ENCODE measurements at places on chromosomes 1 and 21.
A peak's percentile ranks its signal among the peaks of the same experiment; 100 is the strongest.

DNA sequence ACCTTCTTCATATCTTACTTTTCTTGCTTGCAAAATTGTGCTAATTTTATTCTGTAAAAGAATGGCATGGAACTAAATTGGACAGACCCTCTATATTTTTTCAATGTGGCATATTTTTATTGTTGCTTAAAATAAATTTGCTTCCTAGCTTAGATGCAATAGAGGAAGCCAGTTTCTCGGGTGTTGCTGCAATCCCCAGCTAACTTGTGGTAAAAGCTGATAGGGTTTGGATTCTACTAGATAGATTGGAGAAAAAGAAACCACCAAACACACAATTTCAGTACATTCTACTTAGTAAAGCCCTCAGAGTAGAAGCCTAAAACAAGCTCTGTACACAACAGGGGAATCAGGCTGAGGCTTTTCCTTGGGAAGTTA is 49.5 kb upstream of the GCLM start:
- no peak for DNase-seq

- DNase-seq = no peak
Measured at GRCh38 chr21:39705849-39706248, 39.1 kb upstream of the IGSF5 start.

- no peak for DNase-seq
Measured at GRCh38 chr1:160827418-160827817, 31.4 kb downstream of the LY9 start.

DNA sequence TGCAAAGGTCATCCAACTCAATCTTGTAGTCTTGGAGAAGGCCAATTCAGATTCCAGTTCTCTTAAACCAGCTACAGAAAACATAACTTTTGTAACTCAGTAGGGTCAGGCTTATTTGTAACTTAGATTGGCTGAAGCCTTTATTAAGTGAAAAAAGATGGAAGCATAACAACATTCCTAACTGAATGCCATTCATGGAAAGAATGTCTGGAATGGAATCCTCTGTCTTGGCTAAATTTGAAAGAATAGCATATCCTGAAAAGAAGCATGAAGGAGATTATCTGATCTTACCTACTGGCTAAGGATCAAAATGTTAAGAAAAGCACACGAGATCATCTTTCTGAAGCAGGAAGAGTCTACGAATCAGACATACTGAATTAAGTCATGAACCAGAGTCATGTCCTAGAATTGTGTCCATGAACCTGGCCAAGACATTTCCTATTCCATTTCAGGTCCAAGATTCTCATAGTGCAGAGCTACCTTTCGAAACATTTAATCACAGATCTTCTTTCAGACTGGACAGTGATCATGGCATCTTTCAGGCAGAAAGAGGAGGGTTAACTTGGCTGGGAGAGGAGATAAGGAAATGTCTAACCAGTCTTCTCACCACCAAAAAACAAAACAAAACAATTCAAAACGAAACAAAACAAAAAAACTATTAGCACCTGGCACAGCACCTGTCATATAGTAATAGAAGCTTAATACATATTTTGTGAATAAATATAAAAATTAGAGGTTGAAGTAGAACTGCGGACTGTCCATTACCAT is 75.6 kb downstream of the XCL2 start:
- no peak for DNase-seq

- no peak for DNase-seq
Measured at GRCh38 chr1:55245781-55246180, 30.6 kb upstream of the USP24 start.

DNA sequence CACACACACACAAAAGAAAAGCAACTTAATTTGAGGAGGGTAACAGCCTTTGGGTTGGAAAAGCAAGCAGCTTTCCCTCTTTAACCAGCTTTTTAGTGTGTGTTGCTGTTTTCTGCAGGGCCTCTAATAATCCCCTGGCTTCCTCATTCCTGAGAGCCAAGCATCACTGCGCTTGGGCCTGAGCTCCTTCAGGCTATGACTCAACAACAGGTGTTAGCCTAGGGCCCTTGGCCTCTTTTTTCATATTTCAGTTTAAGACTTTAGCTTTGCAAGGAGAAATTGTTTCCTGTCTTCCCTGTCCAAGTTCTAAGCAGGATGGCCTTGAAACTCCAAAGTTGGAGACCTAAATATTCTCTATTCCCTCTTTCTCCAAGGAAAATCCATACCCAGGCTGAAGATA is 26.2 kb upstream of the SNX27 start:
- no peak for DNase-seq

GRCh38 chr21:43853851-43854772 is 10.9 kb upstream of the AGPAT3 start:
- DNase-seq = no peak

DNA sequence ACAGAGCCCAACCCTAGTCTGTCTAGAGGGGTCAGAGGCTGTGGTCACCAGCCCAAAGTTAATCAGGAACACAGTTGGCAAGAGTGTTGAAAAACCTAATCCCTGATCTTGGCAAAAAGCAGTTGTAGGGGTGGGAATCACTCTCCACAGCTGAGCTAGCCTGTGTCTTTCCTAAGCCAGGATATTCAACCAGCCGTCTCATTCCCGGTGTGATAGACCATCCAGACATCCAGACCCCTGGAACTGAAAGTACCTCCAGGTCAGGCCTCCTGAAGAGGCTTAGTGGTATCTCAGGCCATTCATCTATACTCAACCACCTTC is 4.9 kb downstream of the LHX9 start:
- no peak for DNase-seq

GRCh38 chr21:17869115-17869514 is 50.0 kb upstream of the C21orf91 start:
- no peak for DNase-seq

- DNase-seq = no peak
Measured at GRCh38 chr1:175217721-175218531, 25.4 kb upstream of the KIAA0040 start.

GRCh38 chr1:53956308-53957168 is 10.4 kb downstream of the LRRC42 start:
- no peak for DNase-seq

DNA sequence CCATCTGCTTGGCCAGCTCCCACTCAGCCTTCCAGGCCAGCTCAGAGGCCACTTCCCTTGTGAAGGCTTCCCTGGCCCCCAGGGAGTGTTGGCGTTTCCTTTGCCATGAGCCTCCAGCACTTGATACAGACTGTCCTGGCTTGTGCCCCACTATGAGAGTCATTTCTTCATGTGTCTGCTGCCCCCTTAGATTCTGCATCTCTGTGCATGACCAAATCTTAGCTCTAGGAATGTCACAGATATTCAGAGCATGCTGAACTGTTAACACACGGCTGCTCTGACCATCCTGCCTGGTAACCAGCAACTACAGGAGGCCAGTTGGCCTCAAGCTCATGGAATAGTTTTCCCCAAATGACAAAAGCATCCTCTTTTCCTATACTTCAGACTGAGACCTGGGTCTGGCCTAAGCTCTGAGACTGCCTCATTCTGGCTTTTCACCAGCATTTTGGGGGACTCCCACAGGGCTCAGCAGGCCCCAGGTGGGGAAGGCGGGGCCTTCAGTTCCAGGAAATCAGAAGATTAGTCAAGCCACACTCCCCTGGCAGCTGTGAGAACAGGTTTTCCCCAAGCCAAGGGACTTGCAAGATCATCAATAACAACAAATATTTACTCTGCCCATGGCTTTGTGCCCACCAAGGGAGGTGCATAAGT is 182.6 kb upstream of the EDN2 start:
- no peak for DNase-seq

GRCh38 chr1:101073836-101074235 is 48.3 kb upstream of the DPH5 start:
- no peak for DNase-seq

DNA sequence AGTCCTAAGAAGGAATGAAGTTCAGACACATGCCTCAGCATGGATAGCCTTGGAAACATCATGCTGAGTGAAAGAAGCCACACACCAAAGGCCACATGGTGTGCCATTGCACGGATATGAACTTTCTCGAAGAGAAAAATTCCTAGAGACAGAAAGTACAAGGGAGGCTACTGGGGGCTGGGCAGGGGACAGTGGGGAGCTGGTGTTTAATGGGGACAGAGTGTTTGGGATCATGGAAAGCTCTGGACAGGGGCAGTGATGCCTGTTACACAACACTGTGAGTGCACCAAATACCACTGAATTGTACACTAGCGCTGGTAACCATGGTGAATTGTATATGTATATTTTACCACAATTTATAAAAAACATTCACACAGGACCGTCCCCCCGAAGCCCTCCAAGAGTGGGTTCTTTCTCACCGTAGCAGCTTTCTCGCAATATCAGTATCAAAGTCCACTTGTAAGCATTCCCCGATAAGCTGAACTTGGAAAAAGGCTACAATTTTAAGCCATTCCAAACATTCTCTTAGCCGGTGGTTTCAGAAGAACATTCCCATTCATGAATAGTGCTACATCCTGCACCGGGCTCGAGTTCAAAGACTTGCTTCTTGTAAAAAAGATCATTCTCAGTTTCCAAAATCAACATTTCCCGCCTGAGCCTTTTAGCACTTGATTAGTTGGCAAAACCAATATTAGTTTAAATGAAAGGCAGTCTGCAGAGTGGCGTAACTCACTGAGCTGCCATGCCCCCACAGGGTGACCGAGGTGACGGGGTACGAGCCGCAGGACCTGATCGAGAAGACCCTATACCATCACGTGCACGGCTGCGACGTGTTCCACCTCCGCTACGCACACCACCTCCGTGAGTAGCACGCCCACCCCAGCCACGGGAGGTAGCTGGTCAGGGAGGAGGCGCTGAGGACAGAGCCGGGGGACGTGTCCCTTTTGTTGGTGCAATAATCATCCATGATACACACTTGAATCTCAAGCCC is 31.7 kb downstream of the SIM2 start:
- no peak for DNase-seq

GRCh38 chr21:28069450-28069923 is 923.2 kb downstream of the LTN1 start:
- DNase-seq = peak; percentile 56

- no peak for DNase-seq
Measured at GRCh38 chr21:46455575-46456385, 2.9 kb upstream of the DIP2A start.

DNA sequence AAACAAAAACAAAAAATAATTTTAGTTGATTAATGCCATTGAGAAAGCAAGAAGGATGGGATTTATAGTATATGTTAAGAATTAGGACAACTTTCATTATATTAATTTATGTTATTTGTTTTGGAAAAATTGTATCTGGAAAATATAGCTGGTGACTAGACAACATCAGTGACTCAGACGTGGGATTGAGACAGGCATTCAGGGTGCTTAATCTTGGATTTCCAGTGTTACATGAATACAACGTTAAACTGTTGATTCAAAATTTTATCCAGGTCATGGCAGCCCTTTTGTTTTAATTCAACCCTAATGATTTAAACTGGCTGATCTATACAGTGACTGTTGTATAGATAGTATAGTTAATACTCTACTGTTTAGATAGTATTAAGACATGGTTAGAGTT is 827.1 kb upstream of the B3GALT2 start:
- DNase-seq = no peak

GRCh38 chr1:19936061-19936750 is 12.8 kb upstream of the PLA2G2E start:
- no peak for DNase-seq

GRCh38 chr1:89206373-89206772 is 7.6 kb upstream of the GBP4 start:
- no peak for DNase-seq

- no peak for DNase-seq
Measured at GRCh38 chr1:145997016-145997717, 788 bp upstream of the TXNIP start.

GRCh38 chr1:30879940-30880677 is 28.4 kb downstream of the SDC3 start:
- DNase-seq = no peak

- no peak for DNase-seq
Measured at GRCh38 chr1:235013512-235013911, 115.1 kb downstream of the TOMM20 start.

DNA sequence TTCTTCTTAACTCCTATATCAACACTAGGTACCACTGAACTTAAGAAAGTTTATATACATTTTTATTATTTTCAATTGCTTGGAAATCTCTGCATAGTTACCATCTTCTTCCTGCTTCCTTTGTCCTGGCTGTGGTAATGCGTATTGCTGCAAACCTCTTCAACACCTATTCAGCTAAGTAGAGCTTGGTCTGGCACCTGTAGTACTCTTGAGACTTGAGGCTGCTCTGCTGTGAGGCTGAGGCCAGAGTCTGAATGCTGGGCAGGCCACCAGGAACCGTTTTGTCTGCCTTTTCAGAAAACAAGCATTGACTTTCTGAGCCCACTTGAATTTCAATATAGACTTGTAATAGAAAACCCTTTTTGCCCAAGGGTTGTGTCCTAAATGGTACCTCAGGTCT is 52.0 kb upstream of the RGS2 start:
- DNase-seq = no peak

- DNase-seq = no peak
Measured at GRCh38 chr1:236066828-236067386, 2.0 kb upstream of the NID1 start.

GRCh38 chr1:116152950-116153691 is 41.9 kb downstream of the MAB21L3 start:
- no peak for DNase-seq

DNA sequence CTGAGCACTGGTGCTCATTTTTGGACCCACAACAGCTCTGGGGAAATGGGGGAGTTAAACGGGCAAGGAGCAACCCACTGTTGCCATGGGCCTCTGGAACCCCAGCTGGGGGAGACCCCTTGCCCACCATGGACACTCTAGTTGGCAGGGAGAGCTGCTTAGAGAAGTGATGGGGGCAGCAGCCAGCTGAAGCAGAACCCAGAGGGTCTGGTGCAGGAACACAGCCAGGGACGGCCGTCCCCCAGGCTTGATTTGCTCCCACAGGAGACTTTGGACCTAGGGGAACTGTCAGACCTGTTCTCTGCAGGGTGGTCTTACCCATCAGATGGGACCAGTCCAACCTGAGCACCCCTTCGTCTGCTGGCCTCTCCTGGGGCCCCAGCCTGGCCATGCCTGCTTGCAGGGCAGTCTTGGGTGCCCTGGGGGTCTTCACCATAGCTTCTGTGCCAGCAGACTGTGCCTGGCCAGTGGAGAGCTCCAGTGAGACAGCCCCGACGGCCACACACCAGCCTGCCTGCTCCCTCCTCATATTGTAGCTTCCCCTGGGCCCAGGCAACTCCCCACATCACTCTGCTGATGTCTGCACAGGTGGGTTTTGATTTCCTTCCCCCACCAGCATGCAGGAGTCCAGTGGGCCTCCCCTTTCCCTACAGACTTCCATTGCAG is 11.3 kb downstream of the SPATC1L start:
- no peak for DNase-seq

GRCh38 chr1:150575518-150576366 is 3.7 kb downstream of the MCL1 start:
- DNase-seq = no peak

- no peak for DNase-seq
Measured at GRCh38 chr1:114154146-114154962, 685 bp upstream of the SYT6 start.

GRCh38 chr1:197181982-197182381 is 35.5 kb upstream of the ASPM start:
- peak; percentile 58 for DNase-seq

Data from NCI-H1048 (cell line).